ENCODE measurements at places on chromosomes 2 and 18. TPM values are rescaled to one million over a fixed set of nuclear protein-coding genes. Genes with fewer than 3 reads are reported as not detected.

GRCh38 chr18:53534203-53534602 lies 690.3 kb downstream of the MBD2 start:
- no peak for DNase-seq

GRCh38 chr2:222797261-222797660 lies 63.6 kb upstream of the ACSL3 start:
- no peak for DNase-seq

DNA sequence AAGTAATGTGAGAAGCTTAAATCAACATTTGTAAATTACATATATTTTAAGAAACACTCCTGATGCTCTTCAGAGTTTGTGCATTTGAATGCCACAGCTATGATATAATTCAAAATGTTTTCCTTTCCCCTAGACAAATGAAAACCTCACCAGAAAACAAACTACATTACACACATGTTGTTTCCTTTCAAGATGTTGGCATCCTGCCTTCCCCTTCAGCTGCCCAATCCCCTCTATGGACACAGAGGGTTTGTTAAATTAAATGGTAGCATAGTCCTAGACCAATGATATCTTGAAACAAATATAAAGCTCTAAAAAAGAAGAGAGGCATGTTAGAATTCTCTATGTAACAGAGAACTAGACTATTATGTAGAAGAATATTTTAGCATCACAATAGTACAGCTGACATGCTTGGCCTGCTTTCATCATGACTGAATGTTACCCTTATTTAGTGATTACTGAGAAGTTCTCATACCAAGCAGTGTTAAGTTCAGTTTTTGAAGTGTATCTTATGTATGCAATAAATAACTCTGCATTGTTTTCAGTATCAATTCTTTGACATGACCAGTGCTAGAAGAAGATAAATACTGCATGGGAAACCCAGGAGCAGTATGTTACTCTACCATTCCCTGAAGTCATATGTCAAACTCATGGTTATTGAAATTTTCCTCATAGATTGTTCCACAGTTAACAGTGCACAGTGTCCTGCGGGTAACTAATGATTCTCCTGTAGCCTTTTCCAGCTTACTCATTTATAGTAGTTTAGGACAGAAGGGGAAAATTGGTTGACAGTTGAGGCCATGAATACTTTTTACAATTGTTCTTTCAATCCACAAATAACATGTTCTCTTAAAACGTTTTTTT lies 316.3 kb upstream of the KCNJ3 start:
- no peak for DNase-seq

DNA sequence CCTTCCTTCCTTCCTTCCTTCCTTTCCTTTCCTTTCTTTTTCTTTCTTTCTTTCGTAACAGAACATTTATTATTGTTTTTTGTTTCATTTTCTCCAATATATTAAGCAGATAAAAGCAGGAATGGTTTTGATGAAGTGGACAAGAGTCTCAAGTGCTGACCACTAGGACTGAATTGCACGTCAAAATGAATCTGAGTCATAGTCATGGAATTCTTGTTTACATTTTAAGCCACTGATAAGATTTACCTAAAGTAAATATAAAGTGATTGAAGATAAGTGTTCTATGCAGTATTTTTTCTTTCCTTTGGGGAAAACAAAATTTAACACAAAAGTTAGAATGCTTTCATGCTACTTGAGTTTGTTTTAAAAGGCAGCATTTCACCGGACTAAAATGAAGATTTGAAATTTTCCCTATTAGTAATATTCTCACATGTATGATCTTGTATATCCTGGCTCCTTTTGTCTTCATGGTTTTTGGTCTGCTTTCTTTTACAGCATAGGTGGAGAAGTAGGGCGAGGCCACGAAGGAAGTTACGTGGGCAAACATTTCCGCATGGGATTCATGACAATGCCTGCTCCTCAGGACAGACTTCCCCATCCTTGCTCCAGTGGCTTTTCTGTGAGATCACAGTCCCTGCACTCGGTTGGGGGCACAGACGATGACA lies 113.5 kb downstream of the NYAP2 start:
- DNase-seq, result no peak

- DNase-seq, result no peak
These were observed 105.0 kb downstream of the SPIRE1 start for GRCh38 chr18:12552879-12553242.

DNA sequence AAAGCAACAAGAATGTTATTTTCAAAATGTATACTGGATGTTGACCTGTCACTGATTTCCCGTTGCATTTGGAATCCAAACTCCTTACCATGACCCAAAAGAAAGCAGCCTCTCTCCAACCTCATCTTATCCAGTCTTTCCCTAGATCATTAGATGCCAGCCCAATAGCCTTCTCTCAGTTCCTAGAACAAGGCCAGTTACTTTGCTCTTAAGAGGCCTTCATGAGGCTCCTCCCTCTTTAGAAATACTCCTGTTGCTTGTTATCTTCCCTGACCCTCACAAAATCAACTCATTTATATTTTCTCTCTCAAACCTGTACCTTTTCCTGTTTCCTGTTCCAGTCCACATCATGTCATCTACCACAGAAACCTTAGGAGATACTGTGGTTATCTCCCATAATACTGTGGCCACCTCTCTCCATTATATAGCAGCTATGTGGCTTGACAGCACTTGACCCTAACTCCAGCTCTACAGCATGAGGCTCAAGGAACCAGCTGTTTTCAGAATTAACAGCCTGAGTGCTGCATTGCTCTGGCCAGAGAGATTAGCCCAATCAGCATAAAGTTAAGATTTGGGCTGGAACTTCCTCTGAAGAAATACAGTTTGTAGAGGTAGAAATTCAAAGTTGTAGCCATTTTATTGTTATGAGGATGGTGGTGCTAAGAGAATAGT lies 22.8 kb downstream of the SRBD1 start:
- DNase-seq, result no peak

DNA sequence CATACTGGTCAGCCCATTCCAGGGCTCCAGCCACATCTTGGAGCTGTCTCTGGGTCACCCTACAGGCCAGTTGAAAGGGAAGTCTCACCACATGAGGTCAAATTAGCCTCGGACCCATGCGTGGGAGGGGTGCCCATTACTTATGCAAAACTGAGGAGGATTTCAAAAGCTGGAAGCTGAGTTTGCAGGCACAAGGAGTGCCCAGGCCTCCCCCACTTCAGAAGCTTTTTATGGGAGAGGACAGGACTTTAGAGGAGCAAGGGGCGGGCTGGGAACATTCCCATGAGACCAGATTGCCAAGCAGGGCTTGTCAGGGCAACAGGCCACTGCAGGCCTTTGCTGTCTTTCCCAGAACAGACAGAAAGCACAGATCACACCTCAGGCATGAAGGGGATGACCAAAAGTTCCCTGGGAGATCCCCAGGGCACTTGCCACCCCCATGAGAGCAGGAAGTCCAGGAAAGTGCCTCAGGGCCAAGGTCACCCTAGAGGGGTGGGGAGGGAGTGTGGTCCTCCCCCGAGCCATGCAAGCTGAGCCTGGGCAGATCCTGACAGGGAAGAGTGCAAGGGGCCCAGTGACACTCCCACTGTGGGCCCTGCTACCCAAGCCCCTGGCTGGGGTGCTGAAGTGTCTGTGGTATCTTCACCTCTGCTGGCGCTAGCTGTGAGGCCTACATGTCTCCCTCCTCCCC lies 267.7 kb downstream of the BCL11A start:
- no peak for DNase-seq

GRCh38 chr2:145379934-145380333 lies 860.0 kb upstream of the ZEB2 start:
- no peak for DNase-seq

- no peak for DNase-seq
These were observed 566.4 kb downstream of the TNS1 start for GRCh38 chr2:217436386-217436785.

DNA sequence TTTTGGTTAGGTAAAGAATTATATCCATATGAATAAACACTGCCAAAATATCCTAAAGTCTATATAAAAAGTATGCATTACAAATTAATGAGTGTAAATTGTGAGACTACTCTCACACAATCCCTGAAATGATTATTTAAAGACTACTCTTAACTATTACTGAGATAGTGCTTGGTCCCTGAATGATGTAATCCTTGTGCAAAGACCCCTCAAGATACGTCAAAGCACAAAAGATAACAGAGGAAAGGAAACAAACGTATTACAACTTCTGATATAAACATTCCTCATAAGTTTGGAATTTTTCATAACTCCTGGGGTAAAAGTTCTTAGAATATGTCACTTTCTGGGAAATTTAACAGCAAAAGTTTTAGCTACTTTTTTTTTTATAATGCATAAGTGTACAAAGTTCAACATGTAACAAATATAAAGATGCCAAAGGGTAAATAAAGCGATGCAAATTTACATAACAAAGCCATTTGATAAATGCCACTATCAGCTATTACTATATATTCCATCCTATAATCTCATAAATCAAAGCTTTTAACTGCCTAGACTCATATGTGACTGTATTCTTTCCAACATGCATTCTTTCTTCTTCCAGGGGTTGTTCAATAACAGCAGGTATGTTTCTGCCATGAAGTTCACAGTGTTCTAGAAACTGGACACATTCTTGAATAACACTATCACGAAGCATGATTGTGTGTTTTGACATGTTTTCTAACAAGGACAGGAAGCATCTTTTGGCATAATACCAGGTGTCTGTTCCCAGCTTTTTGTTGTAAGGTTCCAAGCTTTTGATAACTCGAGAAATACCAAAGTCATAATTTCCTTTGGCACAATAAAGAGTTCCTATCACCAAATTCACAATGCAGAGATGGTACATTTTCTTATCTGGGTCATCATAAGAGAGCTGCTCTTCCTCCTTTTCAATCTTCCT lies 158.0 kb downstream of the AGPS start:
- DNase-seq, result no peak

DNA sequence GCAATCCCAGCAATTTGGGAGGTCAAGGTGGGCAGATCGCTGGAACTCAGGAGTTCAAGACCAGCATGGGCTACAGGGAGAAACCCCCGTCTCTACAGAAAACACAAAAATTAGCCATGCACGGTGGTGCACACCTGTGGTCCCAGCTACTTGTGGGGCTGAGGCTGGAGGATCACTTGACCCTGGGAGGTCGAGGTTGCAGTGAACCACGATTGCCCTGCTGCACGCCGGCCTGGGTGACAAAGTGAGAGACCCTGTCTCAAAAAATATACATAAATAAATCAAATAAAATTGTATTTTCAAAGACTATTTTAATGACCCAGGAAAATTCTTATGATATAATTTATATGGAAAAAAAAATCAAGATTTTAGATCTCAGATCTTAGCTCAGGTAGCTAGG lies 191.5 kb downstream of the ZFP36L2 start:
- DNase-seq, result no peak

- DNase-seq, result no peak
These were observed 113.5 kb downstream of the KCTD1 start for GRCh38 chr18:26434887-26435286.

DNA sequence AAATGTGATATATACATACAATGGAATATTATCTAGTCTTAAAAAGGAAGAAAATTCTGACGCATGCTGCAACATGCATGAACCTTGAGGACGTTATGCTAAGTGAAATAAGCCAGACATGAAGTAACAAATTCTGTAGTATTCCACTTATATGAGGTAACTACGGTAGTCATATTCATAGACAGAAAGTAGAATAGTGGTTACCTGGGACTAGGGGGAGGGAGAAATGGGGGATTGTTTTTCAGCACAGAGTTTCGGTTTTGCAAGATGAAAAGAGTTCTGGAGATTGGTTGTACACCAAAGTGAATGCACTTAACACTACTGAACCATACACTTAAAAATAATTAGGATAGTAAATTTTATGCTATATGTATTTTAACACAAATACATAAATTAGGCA lies 215.9 kb upstream of the FBXO11 start:
- DNase-seq, result no peak

DNA sequence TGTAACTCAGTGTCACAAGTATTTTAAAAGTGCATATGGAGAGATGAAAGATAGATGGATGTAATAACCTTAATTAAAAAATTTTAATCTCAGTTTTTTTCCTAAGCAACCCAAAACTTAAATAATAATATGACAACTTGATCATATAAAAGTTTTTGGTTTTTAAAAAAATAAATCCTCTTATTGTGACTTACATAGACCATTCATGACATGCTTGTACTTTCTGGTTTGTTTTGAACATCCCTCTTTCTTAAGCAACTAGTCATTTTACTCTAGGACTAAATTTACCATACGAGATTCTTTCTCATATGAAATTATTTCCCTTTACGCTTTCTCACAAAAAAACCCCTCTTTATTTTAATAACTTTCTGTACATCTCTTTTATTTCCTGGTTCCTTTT lies 6.5 kb upstream of the PLA2R1 start:
- no peak for DNase-seq

GRCh38 chr2:9333591-9334171 lies 89.6 kb downstream of the ITGB1BP1 start:
- no peak for DNase-seq

- no peak for DNase-seq
These were observed 262.9 kb upstream of the MAP2 start for GRCh38 chr2:209160800-209161588.

DNA sequence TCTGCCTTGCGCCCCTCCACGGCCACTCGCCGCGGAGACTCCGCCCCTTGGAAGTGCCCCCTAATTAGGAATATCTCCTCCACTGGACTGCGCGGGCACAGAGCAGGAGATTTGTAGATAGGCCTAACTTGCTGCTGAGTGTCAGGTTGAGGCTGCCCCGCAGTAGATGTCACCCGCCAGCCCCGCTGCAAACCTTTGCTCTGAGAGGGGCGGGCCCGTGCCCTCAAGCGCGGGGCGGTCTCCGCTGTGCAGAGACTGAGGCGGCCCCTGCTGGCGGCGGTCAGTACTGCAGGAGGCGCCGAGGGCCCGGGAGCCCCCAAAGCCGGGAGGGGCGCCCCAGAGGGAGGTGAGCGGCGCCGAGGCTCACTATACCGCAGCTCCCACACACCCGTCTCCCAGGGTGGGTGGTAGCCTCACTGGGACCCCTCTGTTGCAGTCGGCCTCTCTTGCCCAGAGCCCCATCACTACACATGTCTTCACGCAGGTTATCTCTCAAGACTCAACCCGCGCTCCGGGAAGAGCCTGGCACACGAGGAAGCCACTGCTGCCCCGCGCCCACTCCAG lies 2.9 kb upstream of the NEURL3 start:
- DNase-seq, result peak; percentile 91

FEV gene
- total RNA-seq, result not detected

CRYBA2 gene
- not detected for total RNA-seq

MFSD2B gene
- total RNA-seq, result 0.34 TPM

RESP18 gene
- total RNA-seq, result not detected

CRYGC gene
- total RNA-seq, result not detected

SCN1A gene
- not detected for total RNA-seq

IFIH1 gene
- 37.3 TPM for total RNA-seq

TUBA4B gene
- not detected for total RNA-seq

SLC25A12 gene
- 27.4 TPM for total RNA-seq

QPCT gene
- total RNA-seq, result not detected

ABCG5 gene
- not detected for total RNA-seq

FAM110C gene
- 0.08 TPM for total RNA-seq

RAB27B gene
- 2.0 TPM for total RNA-seq

IL36RN gene
- total RNA-seq, result not detected

RGPD4 gene
- not detected for total RNA-seq

SCTR gene
- not detected for total RNA-seq
